Fibroblast of skin of right biceps (primary cell): ENCODE measurements at places on chromosomes 4 and X.

- DNase-seq: no peak
These were observed 103.0 kb downstream of the TECRL start for GRCh38 chr4:64306255-64306565.

GRCh38 chrX:23782455-23782854, 518 bp upstream of the SAT1 start:
- peak; percentile 12 for DNase-seq

GRCh38 chr4:187615972-187616371, 379.6 kb upstream of the ZFP42 start:
- DNase-seq: no peak

DNA sequence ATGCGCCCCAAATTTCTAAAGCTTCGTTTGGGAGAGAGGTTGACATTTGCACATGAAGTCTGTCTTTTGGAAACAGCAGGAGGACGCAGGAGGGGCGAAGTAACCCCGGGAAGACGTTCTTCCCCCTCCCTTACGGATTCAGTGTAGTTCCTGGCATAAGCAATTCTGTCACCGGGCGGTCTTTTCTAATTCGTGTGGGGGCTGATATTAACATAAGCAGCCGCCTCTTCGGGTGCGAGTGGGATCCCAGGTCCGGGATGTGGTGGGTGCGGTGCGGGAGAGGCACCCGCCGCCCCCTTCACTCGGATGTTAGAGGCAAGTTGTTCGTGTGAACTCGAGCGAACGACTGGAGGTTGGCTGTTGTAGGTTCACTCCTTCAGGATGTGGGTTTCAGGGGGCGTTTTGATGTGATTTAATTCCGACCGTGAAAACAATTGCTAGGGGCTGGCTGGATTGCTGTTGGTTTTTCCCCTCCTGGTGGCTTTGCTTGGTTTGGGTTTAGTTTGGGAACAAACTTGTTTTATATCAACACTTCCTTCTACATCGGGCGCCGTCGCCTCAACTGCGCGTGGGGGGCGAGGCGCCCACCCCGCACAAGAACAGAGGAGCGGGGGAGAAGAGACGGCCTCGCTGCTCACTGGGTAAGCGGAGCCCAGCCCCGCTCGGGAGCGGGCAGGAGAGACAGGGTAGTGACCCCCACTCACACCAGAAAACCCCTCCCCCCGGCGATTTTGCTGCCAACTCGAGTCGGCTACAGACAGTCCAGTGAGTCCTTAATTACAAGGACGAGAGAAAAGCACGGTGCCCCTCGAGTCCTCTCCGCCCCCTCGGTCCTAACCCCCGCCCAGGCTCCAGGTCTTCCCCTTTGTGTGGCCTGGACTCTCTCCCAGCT, 2.9 kb upstream of the LEF1 start:
- no peak for DNase-seq

- no peak for DNase-seq
These were observed 10.6 kb upstream of the GPR174 start for GRCh38 chrX:79133904-79134303.

- no peak for DNase-seq
These were observed 12.0 kb downstream of the NHSL2 start for GRCh38 chrX:71922686-71923085.

DNA sequence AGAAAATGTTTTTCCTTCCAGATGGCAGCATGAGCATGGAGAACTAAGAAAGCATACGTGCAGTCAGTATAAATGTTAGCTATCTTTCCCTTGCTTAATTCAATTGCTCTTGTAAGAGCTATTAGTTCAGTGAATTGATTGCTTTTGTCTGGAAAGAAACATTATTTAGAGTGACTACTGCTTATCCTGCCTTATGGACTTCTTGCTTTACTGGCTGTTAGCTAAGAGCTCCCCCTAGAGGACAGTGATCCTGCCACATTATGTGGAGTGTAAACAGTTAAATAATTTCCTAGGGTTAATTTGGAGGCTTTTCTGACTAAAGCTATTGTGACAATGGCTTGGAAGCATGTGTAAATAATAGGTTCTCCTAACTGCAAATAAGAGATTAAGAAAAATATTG, 1402.4 kb downstream of the FAM133A start:
- peak; percentile 52 for DNase-seq

DNA sequence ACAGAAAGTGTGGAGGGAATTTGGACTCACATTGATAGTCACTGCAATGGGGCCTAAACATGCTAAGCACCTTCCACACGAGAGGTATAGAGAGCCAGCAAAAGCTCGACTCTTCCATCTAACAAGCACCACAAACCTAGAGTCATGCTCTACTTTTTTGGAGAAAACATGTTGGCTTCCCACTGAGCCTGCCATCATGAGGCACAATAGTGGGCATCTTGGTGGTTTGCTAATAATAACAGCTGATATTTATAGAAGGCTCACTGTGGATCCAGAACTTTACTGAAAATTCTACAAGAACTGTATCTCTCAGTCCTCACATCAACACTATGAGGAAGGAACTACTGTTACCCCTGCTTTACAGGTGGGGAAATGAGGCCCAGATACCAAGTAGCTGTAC, 26.6 kb downstream of the MAML3 start:
- no peak for DNase-seq

DNA sequence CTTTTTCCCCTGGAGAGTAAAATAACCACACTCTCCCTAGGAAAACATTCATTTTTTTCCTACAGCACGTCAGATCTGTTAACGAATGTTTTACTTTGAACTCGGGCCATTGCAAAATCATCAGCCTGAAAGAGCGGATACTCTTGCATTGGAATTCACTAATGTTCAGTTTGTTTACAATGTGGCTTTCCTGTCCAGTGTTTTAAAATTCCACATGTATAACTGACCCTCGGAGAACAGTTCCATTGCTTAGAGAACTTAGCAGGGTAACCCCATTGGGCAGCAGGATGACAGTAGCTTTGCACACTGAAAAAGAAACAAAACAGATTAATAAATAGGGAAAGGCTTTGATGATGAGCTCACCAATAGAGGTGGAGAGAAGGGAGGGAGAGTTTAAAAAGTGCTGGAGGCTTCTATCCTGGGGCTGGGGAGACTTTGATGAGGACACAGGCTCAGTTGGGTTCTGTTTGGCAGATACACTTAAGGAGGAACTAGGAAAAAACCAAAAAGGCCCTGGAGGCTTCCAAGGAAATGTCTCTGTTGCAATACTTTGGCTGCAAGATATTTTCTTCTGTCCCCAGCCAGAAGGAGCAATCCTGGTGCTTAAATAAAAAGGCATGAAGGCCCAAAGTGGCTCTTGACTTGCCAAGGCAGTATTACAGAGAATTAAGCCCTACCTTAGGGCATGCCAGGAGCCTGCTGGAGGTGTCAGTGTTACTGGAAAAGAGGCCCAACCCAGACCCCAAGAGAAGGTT, 143.1 kb downstream of the ARSF start:
- peak; percentile 70 for DNase-seq

- DNase-seq: peak; percentile 42
These were observed 1005.5 kb upstream of the INTU start for GRCh38 chr4:126627255-126627654.

DNA sequence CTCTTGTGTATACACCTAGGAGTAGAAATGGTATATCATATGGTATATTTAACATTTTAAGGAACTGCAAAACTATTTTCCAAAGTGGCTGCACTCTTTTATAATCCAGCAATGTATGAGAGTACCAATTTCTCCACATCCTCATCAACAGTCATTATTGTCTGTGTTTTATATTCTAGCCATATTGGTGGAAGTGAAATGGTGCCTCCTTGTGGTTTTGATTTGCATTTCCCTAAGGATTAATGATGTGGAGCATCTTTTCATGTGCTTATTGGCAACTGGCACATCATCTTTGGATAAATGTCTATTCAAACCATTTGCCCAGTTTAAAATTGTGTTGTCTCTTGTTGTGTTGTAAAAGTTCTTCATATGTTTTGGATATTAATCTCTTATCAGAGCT, 9.6 kb downstream of the BMP15 start:
- peak; percentile 0 for DNase-seq

DNA sequence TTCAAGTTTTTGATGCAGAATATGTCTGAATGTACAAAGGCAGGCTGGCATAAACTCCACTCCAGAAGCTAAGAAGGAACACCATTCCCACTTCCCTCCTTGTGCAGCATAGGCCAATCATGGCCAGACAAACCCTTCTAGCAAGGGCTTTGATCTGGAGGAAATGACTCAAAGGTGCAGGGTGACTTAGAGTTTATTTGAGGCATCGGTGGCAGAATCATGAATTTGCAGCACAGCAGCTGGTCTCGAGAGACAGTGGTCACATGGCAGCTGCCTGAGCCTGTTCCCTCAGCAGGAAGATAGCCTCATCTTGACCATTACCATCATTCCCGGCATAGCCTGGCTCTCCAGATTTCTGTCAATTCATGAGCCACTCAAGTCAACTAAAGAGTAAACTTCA, 154.5 kb downstream of the ATP10D start:
- DNase-seq: peak; percentile 57

- no peak for DNase-seq
These were observed 269.3 kb upstream of the AGTR2 start for GRCh38 chrX:115901241-115901640.

- no peak for DNase-seq
These were observed 54.2 kb downstream of the MOSPD2 start for GRCh38 chrX:14927401-14927800.

GRCh38 chr4:147821555-147821954, 89.7 kb downstream of the ARHGAP10 start:
- no peak for DNase-seq

- peak; percentile 94 for DNase-seq
These were observed at the start of gene ANAPC4 for GRCh38 chr4:25376754-25377571. TSS of gene ANAPC4 (plus strand) at chr4:25377263. CDS start at chr4:25377428, 165 bp downstream.

DNA sequence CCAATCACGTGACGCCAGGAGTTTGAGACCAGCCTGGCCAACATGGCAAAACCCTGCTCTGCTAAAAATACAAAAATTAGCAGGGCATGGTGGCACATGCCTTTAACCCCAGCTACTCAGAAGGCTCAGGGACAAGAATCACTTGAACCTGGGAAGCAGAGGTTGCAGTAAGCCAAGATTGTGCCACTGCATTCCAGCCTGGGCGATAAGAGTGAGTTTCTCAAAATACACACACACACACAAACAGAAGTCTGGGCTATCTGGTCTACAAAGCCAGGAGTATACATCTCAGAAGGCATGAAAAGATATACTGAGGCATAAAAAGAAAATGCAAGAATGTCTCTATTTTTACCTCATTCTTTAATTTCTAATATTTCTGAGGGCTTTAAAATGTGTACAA, 11.3 kb downstream of the YTHDC1 start:
- no peak for DNase-seq

DNA sequence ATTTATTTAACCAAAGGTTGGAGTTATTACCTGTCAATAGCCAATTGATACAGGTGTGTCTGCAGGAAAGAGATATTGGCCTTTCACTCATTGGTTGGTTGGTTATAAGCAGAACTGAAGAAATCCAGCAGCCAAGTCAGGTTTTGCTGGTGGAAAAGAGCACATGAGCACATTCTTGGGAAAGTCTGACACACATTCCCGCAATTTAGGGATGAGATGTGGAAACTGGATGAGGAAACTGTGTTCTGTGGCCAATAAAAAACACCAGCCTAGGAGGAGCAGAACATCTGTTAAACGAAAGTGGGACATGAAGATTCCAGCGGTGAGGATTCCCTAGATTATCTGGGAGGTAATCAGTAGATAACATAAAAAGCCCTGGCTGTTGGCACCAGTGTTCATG, 567.4 kb upstream of the CPEB2 start:
- DNase-seq: no peak

- DNase-seq: no peak
These were observed 22.7 kb downstream of the SCML1 start for GRCh38 chrX:17759990-17760389.

DNA sequence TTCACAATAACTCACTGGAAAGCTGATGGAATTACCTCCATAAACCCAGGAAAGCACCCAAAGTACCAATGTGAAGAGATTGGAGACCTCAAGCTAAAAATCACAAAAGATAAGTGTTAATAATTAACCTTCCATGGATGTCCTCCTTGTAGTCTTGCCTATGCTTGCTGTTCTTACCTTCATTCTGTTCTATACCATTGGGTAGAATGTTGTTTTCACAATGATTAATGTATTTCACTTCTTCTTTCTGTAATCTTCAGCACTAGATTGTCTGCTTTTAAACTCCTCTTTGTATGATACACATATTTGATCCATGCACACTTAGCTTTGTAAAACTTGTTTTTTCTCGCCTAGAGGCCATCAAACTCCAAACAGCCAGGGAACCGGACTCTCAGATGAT, 570.3 kb downstream of the RAPGEF2 start:
- no peak for DNase-seq
